Midbrain (tissue), 1 donor: ENCODE measurements at places on chromosomes 3 and 15.
A peak's percentile ranks its signal among the peaks of the same experiment; 100 is the strongest.

DNA sequence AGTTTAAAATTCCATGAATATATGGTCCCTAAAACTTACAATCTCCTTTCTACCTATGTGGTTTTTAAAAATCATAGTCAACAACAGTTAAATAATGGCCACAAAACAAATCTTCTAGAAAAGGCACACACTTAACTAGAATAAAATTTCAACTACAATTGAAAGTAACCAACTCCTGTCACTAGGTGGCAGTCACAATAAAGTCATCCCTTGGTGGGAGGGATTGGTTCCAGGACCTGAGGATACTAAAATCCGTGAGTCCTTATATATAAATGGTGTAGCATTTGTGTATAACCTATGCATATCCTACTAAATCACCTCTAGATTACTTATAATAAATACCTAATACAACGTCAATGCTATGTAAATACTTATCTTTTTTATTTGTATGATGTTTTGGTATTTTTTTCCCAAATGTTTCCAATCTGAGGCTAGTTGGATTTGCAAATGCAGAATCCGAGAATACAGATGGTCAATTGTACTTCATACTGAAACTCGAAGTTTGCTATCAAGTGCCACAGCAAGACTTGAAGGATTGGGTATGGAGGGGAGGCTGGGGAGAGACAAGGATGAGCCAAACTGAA lies 172.6 kb downstream of the FMN1 start:
- peak; percentile 68 for DNase-seq

DNA sequence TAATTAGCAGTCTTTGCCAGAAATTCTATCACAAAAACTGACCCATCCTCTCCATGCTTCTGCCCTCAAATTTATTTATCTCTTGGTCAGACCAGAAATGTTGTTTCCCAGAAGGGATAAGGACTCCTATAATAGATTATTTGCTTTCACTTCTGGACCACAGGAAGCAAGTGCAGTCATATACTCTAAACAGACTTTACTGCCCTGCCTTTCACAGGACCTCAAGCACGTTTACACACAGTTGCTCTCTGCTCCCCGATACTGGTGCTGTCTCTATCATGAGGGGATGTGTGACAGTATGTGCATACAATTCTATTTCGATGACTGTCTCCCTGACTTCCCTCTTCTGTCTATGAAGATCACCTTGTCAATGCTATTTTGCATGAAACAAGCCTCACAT lies 205.5 kb upstream of the TGFBR2 start:
- DNase-seq, result no peak

DNA sequence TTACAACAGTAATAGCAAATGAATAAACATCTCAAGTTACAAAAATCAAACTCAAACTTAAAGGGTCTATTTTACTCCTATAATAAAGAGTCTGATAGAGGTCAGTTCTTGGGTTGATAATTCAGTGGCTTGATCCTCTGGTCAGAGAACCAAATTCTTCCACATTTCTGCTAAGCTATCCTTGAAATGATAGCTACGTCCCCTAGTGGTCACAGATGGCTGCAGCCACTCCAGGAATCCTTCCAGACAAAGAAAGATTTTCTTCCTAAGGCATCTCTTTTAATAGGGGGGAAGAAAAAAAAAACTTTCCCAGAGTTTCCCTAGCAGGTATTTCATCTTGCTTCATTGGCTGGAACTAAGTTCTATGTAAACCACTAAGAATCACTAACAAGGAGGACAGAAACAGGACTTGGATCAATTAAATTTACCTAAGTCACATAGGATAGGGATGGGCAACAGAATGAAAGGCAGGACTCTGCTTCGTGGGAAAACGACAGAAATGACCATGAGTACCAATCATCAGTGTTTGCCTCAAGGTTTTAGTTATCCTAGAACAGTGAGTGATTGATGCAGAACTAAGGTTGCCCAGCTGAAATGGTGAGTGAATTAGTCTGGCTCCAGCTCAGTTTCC lies 160.7 kb downstream of the STAC start:
- DNase-seq, result no peak

DNA sequence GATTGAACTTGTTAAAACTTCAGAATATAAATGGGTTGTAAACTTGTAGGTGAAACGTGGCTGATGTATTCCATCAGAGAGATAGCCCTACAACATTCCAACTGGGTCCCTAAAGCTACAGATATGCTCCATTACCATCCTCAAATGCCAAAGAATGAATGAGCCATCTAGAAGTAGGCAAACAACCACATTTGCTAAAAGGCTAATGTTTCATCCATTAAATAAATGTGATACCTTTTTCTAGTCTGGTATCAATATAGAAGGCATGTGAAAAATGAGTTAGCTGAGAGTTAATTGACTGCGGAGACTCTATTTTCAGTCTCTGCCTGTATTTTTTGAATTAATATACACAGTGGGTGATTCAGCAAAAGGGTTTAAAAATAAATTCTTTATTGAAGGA lies 203.8 kb downstream of the RBMS3 start:
- no peak for DNase-seq

DNA sequence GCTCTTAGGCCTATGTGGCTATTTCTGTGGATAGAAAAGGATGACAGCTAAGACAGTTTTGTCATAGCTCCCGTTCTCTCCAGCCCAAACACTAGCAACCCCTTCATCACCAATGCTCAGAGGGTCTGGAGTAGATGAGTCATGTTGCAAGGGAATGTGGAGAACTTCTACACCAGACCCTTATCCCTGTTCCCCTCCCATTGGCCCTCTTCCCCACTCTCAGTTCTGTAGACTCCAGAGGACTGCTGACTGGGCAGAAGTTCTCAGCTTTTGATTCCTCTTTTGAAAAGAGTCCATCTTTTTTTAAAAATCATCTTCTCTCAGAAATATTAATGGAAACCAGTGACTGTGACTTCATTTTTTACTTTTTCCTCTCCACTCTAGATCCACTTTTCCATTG lies 2.4 kb upstream of the MYZAP start:
- DNase-seq, result no peak

GRCh38 chr15:67340630-67341029 lies 86.0 kb downstream of the IQCH start:
- no peak for DNase-seq

DNA sequence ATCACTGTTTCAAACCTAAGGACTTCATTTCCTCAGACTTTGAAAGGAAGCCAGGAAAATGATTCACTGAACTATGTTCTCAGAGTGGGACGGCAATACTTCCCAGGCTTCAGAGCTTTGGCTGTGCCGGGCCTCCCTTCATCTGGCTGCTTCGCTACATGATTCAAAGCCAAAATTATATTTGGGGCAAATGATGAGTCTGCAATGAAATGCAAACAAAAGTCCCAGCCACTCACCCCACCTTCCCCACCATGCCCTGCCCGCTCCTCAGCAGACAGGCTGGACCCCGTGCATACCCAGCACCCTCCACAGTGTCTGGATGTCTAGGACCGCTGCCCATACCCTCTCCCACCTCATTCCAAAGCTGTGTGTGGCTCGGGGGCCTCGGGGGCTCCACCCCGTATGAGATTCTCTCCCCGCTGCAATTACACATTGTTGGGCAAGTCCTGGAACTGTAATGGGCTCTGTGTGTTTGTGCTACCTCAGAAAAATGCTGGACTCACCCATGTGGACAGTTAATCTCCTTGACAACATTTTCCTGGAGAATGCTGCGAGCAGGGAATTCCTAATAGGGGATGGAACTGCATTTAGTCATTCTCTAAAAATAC lies 32.2 kb downstream of the ATP10A start:
- DNase-seq, result no peak

- DNase-seq, result no peak
Measured at GRCh38 chr3:87318617-87319021, 42.2 kb upstream of the POU1F1 start.

- DNase-seq, result no peak
Measured at GRCh38 chr15:41161336-41161735, 45.3 kb upstream of the INO80 start.

- no peak for DNase-seq
Measured at GRCh38 chr15:98187549-98187948, 227.0 kb downstream of the ARRDC4 start.

DNA sequence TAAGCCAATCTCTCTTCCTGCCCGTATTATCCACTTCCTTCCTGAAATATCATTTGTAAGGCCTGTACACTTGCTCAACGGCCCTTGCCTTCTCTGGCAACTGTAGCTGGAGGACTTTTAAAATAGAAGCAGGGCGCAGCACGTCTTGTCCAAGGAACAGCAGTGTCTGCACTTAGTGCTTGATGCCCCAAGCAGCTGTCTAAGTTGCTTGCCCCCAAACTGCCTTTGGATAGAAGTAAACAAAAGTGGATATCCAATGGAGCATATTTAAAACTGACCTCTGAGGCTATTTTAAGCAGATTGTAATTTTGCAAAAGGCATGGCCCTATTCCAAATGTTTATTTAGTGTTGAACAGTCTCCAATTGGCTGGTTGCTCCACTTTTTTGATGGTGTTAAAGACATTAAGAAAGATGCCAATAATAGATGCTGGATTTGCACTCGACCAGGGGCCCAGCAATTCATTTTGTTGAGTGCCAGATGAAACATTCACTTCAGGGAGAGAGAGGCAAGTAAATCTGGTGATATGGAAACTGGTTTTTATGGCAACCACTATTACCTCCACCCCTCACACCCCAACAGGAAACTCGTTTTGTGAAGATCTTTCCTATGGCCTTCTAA lies 526.8 kb upstream of the TBL1XR1 start:
- peak; percentile 54 for DNase-seq

DNA sequence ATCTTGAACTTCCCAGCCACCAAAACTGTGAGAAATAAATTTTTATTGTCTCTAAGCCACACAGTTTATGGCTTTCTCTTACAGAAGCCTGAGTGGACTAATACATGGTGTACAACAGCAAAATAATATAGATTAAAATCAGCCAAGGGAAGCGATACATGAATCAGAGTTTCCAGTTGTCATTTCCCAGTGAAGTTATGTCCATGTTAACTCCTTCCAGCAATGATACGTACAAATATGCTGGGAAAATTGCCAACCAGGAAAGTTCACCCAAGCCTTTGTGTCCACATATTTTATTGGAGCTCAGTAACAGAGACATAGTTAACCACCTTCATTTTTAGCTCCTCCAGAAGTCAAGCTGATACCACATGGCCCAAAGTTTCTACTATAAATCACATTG lies 280.9 kb upstream of the KCNMB2 start:
- no peak for DNase-seq

DNA sequence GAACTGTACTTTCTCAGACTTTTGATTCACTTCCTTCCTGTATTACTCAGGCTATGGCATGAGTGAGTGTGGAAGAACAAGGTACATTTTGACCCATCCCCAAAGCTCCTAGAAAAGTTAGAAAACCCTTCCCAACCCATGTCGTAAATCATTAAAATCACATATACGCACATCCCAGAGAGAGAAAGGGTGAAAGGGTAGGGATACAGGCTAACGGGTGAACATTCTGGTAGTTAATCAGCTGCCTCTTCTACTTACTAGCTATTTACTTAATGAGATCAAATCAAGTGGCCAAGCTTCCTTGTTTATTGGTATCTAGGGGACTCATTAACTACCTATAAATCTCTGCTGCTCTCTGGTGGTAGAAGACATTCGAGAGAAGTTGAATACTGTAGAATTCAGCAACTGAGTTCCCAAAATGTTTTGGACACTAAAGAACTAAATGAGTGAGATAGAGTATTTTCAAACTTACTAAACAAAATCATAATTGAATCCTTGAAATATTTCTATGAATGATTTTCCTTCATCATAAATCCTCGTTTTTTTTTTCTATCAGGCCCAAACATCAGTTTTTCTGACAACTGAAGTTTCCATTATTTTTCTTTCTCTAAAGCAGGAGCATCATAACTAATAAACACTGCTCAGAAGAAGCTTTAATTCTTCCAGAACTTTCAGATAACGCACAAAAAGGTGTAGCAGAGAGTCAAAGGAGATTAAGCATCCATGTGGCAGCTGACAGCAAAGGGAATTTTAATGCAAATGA lies 124.2 kb downstream of the IMPG2 start:
- DNase-seq, result peak; percentile 43

DNA sequence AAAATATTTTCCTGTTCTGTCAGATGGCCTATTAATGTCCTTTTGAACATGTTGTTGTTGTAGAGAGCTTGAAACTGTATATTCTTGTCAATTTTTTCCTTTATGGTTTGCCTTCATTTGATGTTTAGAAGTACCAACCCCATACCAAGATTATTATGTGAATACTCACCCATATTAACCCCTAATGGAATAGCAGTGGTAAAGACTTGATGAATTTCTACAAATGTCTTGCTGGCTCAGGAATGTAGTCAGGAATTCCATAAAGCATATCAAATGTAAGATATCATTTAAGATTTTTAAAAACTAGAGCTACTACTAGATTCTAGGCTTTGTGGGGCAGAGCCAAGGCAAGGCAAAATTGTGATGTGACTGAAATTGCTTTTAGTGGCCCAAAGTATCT lies 30.0 kb downstream of the MYO5A start:
- no peak for DNase-seq

DNA sequence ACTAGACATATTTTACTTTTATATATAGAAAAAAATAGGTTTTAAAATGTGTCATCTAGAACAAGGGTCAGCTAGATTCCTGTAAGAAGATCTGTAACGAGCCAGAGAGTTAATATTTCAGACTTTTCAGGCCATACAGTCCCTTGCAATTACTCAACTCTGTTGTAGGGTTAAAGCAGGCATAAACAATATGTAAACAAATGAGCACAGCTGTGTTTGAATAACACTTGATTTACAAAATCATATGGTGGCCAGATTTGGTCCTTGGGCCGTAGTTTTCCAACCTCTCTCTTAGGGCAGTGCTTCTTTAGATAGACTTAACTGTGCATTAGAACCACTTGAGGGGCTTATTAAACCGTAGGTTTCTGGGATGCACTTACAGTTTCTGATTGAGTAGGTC lies 19.6 kb downstream of the LRRC57 start:
- no peak for DNase-seq

DNA sequence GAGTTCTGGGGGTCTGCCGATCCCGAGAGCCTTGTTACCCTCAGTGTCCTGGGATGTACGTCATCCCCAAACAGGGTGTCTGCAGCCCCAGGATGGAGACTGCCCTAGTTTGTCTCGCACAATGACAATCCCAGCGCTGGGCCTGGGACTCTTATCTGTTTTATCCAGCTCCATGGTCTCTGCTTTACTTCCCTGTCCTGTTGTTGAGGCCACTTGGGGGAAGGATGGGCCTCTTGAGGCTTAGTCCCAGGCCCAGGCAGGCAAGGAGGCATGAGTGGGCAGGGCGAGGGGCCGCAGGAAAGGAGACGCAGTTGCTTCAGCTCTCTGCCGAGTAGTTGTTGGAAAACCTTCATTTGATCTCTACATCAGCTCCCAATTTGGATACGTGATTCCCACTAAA lies 17.4 kb downstream of the SMAD6 start:
- DNase-seq, result no peak

DNA sequence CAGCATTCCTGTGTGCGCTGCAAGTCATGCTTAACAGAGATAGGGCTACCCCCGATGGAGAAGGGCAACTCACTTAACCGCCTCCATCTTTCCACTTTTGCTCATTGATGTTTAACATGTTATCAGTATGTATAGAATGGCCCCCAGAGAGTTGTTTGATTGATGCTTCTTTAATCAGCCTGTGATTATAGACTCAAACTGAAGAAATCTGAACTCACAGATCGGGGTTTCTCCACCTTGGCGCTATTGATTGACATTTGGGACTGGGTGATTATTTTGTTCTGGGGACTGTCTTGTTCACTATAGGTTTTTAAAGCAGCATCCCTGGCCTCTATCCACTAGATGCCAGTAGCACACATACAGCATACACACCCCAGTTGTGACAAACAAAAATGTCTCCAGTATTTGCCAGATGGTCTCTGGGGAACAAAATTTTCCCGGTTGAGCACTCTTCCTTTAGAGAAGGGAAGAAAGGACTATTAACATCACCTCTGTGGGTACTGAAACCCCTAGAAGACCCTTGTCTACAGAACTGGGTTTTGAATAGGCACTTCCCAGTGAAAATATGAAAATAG lies 54.4 kb downstream of the LARS2 start:
- no peak for DNase-seq
